ENCODE measurements at places on chromosomes 2 and 18.

DNA sequence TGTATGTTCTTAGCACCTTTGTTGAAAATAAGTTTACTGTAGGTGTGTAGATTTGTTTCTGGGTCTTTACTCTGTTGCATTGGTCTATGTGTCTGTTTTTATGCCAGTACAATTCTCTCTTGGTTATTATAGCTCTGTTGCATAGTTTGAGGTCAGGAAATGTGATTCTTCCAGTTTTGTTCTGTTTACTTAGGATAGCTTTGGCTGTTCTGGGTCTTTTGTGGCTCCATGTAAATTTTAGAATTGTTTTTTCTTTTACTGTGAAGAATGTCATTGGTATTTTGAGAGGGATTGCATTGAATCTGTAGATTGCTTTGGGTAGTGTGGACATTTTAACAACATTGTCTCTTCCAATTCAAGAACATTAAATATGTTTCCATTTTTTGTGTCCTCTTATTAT lies 69.1 kb downstream of the ANKRD62 start:
- DNase-seq = no peak

- no peak for DNase-seq
Observed at GRCh38 chr2:181177376-181177775, 197.0 kb downstream of the UBE2E3 start.

- DNase-seq = no peak
Observed at GRCh38 chr18:9135912-9136314, 668 bp upstream of the ANKRD12 start.

DNA sequence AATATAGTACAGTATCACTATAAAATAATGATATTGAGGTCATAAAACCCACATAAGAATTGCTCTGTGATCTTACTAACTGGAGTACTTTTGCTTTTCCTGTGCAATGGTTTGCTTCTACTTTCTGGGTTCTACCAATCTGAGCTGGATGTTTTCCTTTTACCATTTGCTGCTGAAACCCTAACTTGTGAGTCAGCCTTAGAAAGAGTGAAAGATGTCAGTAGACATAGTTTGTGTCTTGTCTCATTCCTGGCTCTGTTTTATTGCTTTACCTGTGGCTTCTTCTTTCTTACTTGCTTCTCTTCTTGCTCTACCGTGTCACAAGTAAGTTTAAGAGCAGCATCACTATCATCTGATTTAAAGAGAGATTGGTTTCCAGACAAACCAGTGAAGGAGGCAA lies 61.0 kb downstream of the MBD2 start:
- DNase-seq = peak; percentile 45

GRCh38 chr2:125398738-125399524 lies 1257.0 kb upstream of the GYPC start:
- no peak for DNase-seq

- peak; percentile 44 for DNase-seq
Observed at GRCh38 chr2:3585261-3586109, 9.4 kb upstream of the COLEC11 start.

GRCh38 chr18:75252136-75252535 lies 41.5 kb downstream of the TSHZ1 start:
- DNase-seq = no peak

- DNase-seq = no peak
Observed at GRCh38 chr2:9781252-9781651, 62.0 kb upstream of the TAF1B start.

DNA sequence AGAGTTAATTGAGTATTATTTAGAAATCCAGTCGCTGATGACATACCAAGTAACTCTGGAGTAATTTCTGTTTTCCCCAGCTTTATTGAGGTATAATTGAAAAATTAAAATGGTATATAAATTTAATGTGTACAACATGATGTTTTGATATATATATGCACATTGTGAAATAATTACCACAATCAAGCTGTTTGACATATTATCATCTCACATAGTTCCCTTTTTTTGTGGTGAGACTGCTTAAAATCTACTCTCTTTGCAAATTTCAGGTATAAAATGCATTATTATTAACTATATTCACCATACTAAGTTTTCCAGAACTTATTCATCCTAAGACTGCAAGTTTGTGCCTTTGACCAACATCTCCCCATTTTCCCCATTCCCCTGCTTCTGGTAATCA lies 25.0 kb upstream of the SPAG16 start:
- no peak for DNase-seq

- DNase-seq = peak; percentile 73
Observed at GRCh38 chr2:147715807-147716206, 129.0 kb upstream of the ACVR2A start.

DNA sequence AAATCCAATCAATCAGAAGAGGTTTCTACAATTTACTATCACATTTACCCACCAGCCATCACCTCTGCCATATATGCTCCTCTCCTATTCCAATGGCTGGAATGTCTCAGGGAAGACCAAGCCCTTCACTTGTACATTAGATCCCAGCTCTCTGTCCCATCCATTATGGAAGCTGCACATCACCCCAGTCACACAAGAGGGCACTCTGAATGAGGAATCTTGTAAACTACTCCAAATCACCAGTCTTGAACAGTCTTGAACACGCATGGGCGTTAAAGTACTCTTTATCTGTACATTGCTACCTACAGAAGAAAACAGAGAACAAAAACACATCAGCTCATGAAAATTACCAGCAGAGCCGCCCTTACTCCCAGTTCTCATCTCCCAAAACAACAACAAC lies 38.7 kb downstream of the ZC3H8 start:
- peak; percentile 28 for DNase-seq

GRCh38 chr2:117776888-117777287 lies 37.6 kb upstream of the DDX18 start:
- DNase-seq = no peak

DNA sequence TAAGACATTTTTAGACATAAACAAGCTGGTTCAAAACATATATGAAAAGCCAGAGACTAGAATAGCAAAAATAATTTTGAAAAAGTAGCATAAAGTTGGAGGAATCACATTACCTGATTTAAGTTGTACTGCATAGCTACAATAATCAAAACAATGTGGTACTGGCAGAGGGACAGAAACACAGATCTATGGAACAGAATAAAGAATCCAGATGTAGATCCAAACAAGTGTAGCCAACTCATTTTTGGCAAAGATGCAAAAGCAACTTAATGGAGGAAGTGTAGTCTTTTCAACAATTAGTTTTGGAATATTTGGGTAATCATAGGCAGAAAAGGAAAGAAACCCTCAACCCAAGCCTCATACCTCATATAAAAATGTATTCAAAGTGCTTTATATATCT lies 278.7 kb upstream of the ZNF521 start:
- DNase-seq = peak; percentile 63

- peak; percentile 66 for DNase-seq
Observed at GRCh38 chr18:8389391-8390340, 219.6 kb upstream of the RAB12 start.
